ENCODE measurements at places on chromosomes 6 and 20. TPM values are rescaled to one million over a fixed set of nuclear protein-coding genes. Genes with fewer than 3 reads are reported as not detected.

FUCA2 gene
- total RNA-seq: 74.8 TPM

CDKAL1 gene
- 10.3 TPM for total RNA-seq

GTF3C6 gene
- 69.8 TPM for total RNA-seq

PRSS35 gene
- not detected for total RNA-seq

ACOT13 gene
- 33.4 TPM for total RNA-seq

THBD gene
- total RNA-seq: 15.8 TPM

CRYBG1 gene
- 5.1 TPM for total RNA-seq

TREML2 gene
- total RNA-seq: not detected

NMBR gene
- total RNA-seq: not detected

STMND1 gene
- not detected for total RNA-seq

FKBP1C gene
- total RNA-seq: 0.47 TPM

IMPG1 gene
- not detected for total RNA-seq

RIPPLY2 gene
- not detected for total RNA-seq

CST4 gene
- total RNA-seq: 0.42 TPM

ADGRG6 gene
- 73.8 TPM for total RNA-seq

AURKA gene
- total RNA-seq: 176 TPM

All from NCI-H460 (cell line).